ENCODE measurements at places on chromosomes 2 and 18. TPM values are rescaled to one million over a fixed set of nuclear protein-coding genes. Genes with fewer than 3 reads are reported as not detected.

Gene CNRIP1
- 4.1 TPM for total RNA-seq

Gene C2orf15
- total RNA-seq = 0.50 TPM

Gene ANKRD53
- 0.93 TPM for total RNA-seq

Gene PLGLB1
- 189 TPM for total RNA-seq

Gene PPP1R1C
- total RNA-seq = 7.7 TPM

Gene CDH7
- not detected for total RNA-seq

Gene ESPNL
- total RNA-seq = 0.31 TPM

Gene SULT1C4
- 1.8 TPM for total RNA-seq

Gene PMAIP1
- not detected for total RNA-seq

Gene DPYSL5
- not detected for total RNA-seq

Gene C1QL2
- not detected for total RNA-seq

Gene TSGA10
- total RNA-seq = 3.0 TPM

Gene SPP2
- total RNA-seq = 83.0 TPM

Gene TNS1
- 68.4 TPM for total RNA-seq

Gene SOCS6
- total RNA-seq = 17.9 TPM

Gene CRYGD
- total RNA-seq = not detected

Gene POTEI
- not detected for total RNA-seq

Gene GLB1L
- 4.2 TPM for total RNA-seq

Gene SGPP2
- total RNA-seq = 0.20 TPM

Gene DCDC2C
- not detected for total RNA-seq

Gene CCDC74B
- not detected for total RNA-seq

Gene ATRAID
- total RNA-seq = 33.5 TPM

Gene FSIP2
- 0.19 TPM for total RNA-seq

Gene MPP4
- not detected for total RNA-seq

Gene LYG2
- total RNA-seq = not detected

Gene SEH1L
- total RNA-seq = 18.3 TPM

Gene MALL
- total RNA-seq = 3.1 TPM

Gene SP140
- 0.57 TPM for total RNA-seq

Gene LAPTM4A
- 80.0 TPM for total RNA-seq

Gene ABHD1
- 0.99 TPM for total RNA-seq

Gene DNER
- 0.13 TPM for total RNA-seq

Gene RASGRP3
- 11.5 TPM for total RNA-seq

Gene KYNU
- total RNA-seq = 37.7 TPM

Gene DGUOK
- 16.6 TPM for total RNA-seq

Gene SLC4A5
- 0.60 TPM for total RNA-seq

Gene AQP12B
- total RNA-seq = not detected

Gene SKA1
- total RNA-seq = 0.75 TPM

Gene ZC3H6
- total RNA-seq = 2.9 TPM

Gene C2orf92
- 2.0 TPM for total RNA-seq

Gene METTL4
- 3.3 TPM for total RNA-seq

Gene HOXD3
- total RNA-seq = not detected

Gene CXCR2
- 1.5 TPM for total RNA-seq

Gene RNF149
- 39.2 TPM for total RNA-seq

Gene IL37
- not detected for total RNA-seq

Gene ST6GAL2
- total RNA-seq = 1.3 TPM

Gene SNTG2
- not detected for total RNA-seq

Gene C1GALT1C1L
- total RNA-seq = not detected

Gene BCL11A
- 0.46 TPM for total RNA-seq

Gene VWC2L
- total RNA-seq = not detected

Gene KIF1A
- total RNA-seq = 0.83 TPM

Gene AKAIN1
- not detected for total RNA-seq

Gene CD28
- 0.86 TPM for total RNA-seq

Gene PUS10
- total RNA-seq = 11.2 TPM

Gene ITPRIPL1
- 0.19 TPM for total RNA-seq

Gene C2orf80
- not detected for total RNA-seq

Gene PROKR1
- not detected for total RNA-seq

Gene CDH20
- total RNA-seq = not detected

Data from right lobe of liver (tissue), 6 donors.